NCI-H2081 treated with DMSO at 0.1 percent for 48 hours (cell line): ENCODE measurements at places on chromosomes 16 and 17.

- no peak for DNase-seq
Observed at GRCh38 chr17:40218006-40218739, 931 bp upstream of the WIPF2 start.

DNA sequence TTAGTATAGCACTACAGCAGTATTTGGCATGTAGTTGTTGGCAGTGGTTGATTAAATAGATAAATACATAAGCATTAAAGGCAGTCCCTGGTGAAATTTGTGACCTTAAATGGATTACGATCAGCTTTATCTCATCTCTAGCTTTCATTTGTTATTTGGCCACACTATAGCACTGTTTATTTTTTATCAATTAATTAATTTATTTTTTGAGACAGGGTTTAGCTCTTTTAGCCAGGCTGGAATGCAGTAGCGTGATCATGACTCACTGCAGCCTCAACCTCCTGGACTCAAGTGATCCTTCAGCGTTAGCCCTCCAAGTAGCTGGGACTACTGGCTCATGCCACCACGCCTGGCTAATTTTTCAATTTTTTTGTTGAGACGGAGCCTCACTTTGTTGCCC is 18.7 kb upstream of the ARHGAP17 start:
- no peak for DNase-seq

DNA sequence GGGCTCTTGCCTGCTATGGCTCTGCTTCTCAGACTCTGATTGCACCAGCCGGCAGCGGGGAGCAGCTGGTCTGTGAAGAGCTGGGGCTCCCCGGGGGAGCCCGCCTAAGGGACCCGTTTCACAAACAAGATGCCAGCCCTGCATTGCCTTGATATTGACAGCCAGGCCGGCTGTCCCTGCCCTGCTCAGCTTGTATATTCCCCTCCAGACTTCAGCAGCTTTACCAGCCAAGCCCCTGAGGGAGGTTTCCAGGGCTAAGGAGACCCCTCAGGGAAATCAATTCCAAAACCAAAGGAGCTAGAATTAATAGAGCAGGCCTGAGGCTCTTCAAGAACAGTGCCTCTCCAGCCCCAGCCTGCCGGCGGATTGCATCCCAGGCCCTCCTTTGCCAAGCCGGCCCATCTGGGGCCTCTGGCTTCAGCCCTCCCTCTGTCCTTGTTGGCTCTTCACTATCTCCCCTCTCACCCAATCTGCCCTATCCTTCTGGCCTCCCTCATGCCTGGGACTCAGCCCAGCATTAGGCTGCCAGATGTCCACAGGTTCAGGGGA is 5.7 kb downstream of the CALB2 start:
- no peak for DNase-seq

- no peak for DNase-seq
Observed at GRCh38 chr17:10471858-10472257, 2.5 kb upstream of the MYH4 start.

DNA sequence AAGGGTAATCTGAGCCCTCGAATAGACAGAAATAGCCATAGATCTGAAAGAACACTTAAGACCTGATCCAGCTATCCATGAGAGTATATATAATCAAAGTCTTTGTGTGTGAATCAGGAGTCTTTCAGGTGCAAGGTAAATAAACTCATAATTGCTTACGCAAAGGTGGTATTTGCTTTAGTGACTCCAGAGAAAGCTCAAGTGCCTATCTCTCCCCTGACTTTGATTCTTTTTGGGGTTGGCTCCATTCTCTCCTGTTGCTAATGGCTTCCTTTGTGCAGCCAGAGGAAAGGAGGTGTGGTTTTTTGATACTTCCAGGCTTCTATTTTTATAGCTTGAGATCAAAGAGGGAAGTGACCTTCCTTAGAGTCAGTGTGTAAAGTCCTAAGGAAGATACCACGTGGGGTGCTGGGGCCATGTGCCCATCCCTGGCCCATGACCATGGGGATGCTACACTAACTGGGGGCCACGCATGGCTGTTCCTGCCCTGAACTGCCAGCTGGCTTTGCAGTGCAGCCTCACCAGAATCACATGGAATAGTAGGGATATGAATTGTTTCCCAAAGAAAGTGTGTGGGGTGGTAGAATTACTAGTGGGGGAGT is 45.8 kb downstream of the TENT4B start:
- DNase-seq = no peak

DNA sequence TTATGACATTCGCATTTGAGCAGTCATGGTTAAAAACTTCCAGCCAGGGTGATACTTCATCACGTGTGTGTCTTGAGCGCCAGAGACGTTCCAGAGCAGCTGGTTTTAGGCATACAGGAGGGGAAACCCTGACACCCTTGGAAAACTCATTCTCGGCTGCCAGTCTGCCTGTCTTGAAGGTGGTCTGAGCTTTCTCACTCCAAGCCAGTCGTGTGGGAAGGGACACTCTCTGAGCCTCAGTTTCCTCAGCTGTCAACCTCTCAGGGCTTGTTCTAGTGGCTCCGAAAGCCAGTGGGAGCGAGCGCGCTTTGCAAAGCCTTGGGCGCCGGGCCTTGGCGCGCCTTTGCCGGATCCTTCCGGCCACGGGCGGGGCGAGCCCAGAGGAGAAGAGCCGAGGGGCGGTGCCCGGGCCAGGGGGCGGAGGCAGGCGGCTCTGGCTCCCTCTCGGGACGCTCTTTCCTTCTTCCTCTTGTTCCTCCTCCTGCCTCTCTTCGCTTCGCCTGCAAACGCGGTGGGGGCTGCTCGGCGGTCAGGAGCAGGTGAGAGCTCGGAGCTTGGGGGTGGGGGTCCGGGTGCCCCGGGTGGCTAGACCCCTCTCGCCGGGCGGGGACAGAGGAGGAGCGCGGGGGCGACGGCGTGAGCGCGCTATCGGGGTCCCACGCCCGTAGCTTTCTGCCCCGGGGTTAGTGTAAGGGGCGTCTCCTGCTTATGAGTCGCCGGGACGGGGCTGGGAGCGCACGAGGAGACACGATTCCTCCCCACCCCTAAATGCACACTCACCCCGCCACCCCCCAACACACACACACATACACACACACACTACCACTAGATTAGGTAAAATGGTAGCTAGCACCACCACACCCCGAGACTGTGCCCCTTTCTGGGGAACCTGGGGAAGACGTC is at the start of gene LDAF1:
LDAF1 (plus strand) TSS at position 467 of the 903 bp plus-strand sequence. CDS start 2,509 bp downstream, outside the sequence.
- peak; percentile 6 for DNase-seq

- DNase-seq = no peak
Observed at GRCh38 chr16:78310990-78311561, 211.6 kb downstream of the WWOX start.

- DNase-seq = no peak
Observed at GRCh38 chr16:56408379-56409098, 16.8 kb downstream of the AMFR start.

GRCh38 chr17:54887787-54888186 is 12.9 kb upstream of the TOM1L1 start:
- no peak for DNase-seq

- DNase-seq = no peak
Observed at GRCh38 chr17:63476854-63477479, at the start of gene ACE. ACE (plus strand) TSS chr17:63477061; CDS start chr17:63477095, 34 bp downstream.

GRCh38 chr16:70788668-70789594 is 12.0 kb downstream of the VAC14 start:
- no peak for DNase-seq

DNA sequence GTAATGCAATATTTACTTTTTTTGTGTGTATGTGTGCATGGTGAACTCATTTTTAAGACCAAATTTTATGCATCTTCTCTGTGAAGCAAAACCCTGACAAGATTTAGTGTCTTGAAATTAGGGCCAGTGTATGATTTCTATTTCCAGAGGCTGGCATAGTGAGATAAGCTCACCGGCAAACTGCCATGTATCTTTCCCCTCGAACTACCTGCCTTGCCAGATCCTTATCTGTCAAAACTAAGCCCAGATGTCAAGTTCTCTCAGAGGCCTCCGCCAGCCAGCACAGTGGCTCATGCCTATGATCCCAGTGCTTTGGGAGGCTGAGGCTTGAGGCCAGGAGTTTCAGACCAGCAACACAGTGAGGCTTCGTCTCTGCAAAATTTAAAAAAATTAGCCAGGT is 10.0 kb downstream of the USP32 start:
- no peak for DNase-seq

DNA sequence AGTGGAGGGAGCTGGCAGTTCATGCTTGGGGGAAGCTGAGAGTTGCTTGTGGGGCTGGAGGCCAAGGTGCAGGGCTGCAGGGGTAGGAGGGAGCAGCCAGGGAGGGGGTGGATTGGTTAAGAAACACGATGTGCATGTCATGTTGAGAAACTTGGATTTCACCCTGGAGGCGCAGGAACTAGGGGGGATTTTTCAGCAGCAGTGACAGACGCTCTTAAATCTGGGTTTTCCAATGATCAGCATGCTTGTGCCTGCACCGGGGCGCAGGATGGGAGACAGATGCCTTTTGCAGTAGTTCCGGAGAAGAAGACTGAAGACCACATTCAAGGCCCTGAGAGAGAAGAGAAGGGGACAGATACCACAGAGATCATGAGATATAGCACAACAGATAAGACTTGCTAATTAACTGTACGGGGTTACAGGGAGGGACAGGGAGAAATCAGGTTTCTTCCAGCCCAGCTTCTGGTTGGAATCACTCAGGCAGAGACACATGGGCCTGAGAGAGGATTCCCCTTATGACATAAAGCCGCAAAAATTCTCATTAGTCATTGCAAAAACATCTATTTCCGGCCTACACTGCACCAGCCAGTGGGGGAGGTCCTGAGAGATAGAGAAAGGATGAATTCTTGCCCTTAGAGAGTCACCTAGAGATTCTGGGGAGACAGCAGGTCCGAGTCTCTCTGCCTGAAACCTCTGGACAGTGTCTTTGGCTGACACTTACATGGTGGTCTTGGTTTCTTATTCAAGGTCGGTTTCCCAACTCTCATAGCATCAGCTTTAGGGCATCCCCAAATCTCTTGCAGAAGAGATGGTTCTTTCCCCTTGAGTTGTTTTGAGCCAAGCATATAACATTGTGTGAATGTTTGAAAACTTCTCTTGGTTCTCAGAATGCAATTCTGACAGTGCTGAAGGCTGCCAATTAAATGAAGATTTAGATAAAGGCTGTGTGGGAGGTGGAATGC is 27.1 kb downstream of the CDH13 start:
- no peak for DNase-seq

DNA sequence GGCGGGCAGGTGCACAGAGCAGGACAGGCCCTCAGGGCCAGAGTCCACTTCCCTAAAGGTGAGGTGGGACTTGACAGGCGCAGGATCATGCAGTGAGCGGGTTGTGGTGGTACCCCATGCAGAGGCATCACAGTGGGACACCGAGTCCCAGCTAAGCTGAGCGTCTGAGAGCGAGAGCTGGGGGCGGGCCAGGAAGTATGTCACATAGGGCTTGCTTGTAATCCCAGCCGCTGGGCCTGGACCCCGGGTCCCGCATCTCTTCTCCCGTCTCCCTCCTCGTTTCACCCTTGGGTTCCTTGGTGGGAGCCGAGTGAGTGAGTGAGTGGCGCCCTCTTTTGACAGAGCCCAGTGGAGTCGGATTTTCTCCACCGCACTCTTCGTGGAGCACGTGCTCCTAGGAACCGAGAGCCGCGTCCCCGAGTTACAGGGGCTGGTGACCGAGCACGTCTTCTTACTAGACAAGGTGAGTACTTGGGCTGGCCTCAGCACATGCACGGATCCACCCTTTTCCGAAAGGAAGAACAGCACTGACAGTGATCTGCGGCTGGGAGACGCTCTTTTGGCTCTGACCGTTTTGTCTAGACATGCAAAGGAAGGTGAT is 50.8 kb upstream of the ENDOV start:
- no peak for DNase-seq

GRCh38 chr16:2082171-2082982 is 34.6 kb downstream of the TSC2 start:
- DNase-seq = no peak

DNA sequence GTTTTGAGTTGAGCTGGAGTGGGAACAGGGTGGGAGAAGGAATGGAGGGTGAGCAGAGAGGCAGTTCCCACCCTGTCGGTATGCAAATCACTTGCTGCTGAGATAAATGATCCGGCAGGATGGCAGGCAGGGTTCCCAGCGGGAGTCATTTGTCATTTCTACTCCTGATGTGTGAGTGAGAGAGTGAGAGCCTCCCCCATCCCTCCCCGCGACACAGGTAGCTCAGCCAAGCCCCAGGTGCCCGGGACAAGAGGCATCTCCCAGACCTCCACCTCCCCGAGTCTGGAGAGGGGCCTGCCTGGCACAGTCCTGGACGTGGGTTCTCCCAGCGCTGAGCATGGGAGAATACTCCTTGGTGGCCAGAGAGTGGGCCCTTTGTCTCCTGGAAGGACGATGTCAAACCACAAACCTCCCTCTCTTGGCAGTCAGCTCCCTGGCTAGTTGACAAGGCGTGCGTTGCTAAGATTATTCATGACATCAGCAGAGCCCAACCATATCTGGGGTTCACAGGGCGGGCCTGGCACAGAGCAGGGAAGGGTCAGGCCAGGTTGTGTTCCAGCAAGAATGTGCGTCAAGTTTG is 33.7 kb upstream of the TNRC6C start:
- no peak for DNase-seq

- no peak for DNase-seq
Observed at GRCh38 chr16:66740010-66740409, 11.4 kb downstream of the DYNC1LI2 start.

- DNase-seq = no peak
Observed at GRCh38 chr16:90046122-90046970, 27.1 kb upstream of the DBNDD1 start.

DNA sequence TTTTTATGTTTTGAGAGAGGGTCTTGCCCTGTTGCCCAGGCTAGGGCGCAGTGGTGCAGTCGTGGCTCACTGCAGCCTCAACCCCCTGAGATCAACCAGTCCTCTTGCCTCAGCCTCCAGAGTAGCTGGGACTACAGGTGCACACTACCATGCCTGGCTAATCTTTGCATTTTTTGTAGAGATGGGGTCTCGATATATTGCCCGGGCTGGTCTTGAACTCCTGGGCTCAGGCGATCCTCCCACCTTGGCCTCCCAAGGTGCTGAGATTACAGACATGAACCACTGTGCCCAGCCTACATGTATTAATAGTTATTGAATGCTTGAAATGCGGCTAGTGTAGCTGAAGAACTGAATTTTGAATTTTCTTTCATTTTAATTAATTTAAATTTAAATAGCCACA is 12.2 kb downstream of the C1QTNF1 start:
- no peak for DNase-seq

DNA sequence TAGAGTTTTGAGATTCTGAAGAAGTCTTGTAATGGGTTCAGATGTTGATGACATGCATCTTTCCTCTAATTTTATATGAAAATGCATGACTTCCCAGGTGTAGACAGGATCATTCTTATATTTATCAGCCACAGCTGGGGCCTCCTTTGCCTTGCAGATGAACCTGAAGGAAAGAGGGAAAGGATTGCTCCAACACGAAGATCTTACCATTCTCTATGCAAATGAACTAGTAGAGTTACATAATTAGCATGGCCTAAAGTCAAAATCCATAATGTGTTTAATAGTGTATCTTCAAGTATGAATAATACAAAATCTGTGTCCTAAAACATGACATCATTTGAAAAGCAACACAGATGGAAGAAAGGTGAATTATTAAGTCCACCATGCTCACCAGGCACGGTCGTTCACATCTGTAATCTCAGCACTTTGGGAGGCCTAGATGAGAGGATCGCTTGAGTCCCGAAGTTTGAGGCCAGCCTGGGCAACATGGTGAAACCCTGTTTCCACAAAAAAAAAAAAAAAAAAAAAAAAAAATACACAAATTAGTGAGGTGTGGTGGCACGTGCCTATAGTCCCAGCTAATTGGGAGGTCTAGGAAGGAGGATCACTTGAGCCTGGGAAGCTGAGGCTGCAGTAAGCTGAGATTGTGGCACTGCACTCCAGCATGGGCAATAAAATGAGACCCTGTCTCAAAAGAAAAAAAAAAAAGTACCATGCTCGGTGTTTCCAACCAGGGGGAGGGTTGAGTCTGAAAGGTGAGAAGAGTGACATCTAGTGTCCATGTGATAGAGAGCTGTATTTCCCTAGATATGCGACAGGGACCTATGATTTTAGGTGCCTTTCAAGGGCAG is 6.3 kb downstream of the VWA3A start:
- DNase-seq = peak; percentile 24

GRCh38 chr16:35134471-35134870 is 1675.1 kb downstream of the TP53TG3F start:
- no peak for DNase-seq
